Kidney tubule cell (primary cell): ENCODE measurements at places on chromosomes 13 and 19.

DNA sequence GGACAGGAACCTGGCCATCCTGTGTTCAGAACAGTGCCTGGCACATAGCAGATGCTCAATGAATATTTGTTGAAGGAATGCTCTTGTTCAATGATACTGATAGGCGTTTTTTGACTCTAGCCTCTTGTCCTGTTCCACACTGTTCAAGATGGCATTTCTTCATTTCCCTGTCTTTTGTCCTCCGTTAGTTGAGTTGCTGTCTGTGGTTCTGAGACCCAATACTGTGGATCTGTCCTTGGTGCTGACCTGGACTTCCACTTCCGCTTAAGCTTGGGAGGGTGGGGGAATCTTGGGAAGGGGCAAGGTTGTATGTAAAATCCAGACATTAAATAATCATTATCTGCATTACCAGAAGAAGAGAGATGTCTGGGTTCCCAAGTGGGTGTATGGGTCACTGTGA lies 8.3 kb upstream of the KCNN4 start:
- DNase-seq = peak; percentile 34

GRCh38 chr13:46039411-46040182 lies 12.9 kb downstream of the ZC3H13 start:
- DNase-seq = no peak

DNA sequence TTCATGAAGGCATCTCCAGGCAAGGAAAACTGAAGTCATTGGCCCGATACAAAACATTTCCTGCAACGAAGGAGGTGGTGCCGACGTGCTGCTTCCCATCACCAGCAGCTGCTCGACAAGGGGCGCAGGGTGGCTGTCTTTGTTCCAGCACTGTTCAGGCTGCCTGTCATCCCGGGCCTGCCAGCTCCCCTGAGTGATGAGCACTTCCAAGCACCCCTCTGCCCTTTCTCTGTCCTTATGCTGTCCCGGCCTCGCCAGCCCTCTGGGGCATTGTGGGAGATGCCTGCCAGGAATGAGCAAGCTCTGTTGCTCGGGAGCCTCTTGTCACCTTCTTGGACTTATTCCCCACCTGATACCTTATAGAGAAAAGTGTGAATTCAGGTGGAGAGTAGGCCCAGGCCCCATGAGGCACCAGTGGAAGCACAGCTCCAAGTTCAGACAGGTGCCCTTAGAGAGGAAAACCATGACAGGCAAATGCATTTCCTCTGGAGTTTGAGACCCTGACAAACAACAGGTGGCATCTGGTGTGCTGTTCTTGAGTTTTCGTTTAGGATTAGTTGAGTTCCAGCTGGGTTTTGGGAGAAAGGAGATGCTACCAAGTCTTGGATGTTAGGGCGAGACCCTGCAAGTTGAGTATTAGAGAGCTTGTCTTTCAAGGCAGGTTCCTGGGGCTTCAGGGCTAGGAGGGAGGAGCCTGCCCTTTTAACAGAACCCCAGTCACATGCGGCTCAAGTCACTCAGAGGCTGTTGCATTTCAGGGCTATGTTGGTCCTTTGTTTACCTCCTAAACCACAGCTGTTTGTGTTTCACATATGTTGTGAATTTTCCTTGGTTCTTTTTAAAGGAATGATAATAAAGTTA lies 21.4 kb downstream of the BBC3 start:
- DNase-seq = no peak

DNA sequence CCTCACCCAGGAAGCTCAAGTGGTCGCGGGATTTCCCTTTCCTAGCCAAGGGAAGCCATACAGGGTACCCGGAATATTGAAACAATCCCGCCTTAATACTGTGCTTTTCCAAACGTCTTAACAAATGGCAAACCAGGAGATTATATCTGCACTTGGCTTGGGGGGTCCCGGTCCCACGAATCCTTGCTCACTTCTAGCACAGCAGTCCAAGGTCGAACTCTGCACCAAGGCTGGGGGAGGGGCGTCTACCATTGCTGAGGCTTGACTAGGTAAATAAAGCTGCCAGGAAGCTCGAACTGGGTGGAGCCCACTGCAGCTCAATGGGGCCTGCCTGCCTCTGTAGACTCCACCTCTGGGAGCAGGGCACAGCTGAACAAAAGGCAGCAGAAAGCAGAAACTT lies 1644.8 kb downstream of the PCDH9 start:
- DNase-seq = no peak

- no peak for DNase-seq
Measured at GRCh38 chr19:40610396-40611064, 9.4 kb downstream of the LTBP4 start.

- DNase-seq = no peak
Measured at GRCh38 chr13:32173881-32174280, 141.3 kb downstream of the ZAR1L start.

DNA sequence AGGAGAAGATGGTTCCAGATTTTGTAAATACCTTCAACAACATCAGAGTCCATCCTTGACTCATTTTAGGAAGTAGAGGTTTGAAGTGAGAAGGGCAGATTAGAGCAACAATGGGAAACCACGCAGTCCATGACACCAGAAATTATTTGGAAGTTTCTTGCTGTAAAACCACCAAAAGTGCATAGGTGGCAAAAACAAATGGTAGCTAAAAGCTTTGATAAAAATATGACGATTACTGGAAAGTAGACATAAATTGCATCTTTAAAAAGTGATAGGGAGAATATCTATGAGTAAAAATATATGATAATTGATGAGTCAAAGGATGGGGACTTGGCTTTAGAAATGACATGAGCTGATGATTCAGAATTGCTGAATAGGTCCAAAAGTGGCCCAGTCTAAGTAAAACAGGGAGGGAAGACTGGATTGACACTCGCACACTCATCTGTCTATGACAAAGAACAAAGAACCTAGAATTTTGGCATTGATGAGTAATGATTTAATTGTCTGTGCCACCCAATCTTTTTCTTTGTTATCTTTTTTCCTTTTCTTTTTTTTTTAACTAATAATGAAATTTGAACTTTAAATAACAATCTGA lies 472.2 kb downstream of the MYO16 start:
- no peak for DNase-seq

- DNase-seq = no peak
Measured at GRCh38 chr19:3378352-3379150, 12.2 kb downstream of the NFIC start.

- peak; percentile 69 for DNase-seq
Measured at GRCh38 chr13:93867481-93867880, 612.0 kb downstream of the DCT start.

GRCh38 chr13:23325191-23325590 lies 108.3 kb downstream of the SACS start:
- no peak for DNase-seq

DNA sequence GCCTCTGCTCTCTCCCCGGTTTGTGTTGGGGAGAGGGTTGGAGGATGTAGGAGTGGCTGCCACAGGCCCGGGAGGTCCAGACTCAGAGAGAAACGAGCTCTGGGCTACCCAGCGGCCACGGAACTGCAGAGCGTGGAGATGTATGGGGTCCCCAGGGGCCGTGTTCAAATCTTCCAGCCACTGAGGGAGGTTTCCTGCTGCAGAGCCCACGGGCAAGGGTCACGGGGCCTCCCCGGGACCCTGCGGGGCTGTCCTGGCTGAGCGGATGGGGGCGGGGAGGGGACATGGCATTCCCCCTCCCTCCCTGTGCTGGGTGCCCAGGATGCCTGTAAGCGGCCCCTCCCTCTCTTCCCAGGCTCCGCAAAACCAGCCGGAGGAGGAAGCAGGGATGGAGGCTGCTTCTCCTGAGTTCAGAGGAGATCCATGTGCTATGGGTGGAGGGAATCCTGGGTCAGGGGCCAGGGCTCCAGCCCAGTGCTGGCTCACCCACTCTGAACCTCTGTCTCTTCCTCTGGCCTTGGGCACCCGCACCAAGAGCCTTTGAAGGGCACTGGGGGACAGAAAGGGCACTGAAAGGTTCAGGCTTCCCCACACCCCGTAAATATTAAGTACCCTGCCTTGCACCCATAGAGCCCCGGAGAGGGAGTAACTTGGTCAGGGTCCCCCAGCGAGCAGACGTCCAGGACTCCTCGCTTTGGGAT lies 22.6 kb downstream of the SMIM24 start:
- DNase-seq = no peak

DNA sequence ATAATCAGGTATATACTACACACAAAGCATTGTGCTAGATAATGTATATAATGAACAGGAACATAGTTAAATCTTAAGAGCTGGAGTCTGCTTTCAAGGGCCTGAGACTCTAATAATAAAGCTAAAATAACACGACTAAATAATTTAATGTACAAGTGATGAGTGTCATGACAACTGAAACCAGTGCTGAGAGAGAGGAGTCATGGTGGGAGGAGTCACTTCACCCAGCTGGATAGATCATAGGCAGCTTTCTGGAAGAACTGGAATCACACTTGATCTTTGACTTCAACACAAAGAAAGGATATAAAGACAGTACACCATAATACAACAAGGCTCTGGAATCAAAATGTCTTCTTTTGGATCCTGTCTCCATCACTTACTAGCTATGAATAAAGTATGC lies 7.1 kb downstream of the RBM26 start:
- DNase-seq = peak; percentile 54

- DNase-seq = no peak
Measured at GRCh38 chr13:102751886-102752285, 21.7 kb downstream of the TEX30 start.

- DNase-seq = no peak
Measured at GRCh38 chr19:55091126-55091910, 15.6 kb downstream of the EPS8L1 start.

DNA sequence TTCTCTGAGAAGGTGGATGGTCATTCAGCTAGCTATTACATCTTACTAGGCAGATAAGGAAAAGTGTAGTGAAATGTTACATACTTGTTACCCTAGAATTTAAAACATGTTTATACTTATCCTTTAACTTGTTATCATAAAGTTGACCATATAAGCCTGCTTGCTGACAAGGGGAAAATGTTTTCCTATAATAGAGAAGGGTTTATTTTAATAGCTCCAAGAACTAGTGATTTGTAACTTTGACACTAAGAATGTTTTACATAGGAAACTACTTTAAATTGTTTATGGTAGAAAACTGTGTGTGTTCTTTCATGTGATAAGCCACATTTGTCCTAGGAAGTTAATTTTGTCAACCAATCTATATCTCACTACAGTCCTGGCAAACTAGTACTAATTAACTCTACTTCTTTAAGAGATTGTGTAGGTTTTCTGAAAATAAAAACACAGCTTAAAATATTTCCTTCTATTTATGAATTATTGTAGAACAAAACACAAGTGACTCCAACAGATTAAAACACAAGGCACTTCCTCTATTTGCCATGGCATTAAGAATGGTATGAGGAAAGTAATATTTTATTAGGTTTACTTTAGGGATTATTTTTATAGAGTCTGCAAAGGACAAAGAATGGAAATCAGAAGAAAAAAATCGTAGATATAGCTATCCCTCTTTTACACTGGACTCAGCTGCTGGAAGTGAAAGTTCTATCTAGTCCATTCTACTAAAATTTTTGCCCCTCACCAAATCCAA lies 233.3 kb upstream of the NBEA start:
- no peak for DNase-seq

DNA sequence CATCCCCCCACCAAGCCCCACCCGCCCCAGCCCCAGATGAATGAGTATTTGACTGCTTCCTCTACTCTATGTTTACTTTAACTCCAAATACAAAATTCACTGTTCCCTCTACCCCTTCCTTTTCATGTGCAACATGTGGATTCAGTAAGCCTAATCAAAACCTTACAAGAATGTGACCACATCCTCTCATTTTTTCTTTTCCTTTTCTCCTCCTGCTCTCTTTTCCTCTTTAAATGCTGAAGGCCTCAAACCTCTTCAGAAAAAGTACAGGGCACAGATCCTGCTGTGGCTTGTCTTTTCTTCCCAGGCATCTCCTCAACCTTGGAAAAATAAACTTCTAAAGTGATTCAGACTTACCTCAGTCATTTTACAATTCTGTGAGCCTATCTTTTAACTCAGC lies 119.0 kb downstream of the MYCBP2 start:
- DNase-seq = peak; percentile 1

GRCh38 chr19:4183967-4184717 lies 1.7 kb downstream of the ANKRD24 start:
- no peak for DNase-seq

DNA sequence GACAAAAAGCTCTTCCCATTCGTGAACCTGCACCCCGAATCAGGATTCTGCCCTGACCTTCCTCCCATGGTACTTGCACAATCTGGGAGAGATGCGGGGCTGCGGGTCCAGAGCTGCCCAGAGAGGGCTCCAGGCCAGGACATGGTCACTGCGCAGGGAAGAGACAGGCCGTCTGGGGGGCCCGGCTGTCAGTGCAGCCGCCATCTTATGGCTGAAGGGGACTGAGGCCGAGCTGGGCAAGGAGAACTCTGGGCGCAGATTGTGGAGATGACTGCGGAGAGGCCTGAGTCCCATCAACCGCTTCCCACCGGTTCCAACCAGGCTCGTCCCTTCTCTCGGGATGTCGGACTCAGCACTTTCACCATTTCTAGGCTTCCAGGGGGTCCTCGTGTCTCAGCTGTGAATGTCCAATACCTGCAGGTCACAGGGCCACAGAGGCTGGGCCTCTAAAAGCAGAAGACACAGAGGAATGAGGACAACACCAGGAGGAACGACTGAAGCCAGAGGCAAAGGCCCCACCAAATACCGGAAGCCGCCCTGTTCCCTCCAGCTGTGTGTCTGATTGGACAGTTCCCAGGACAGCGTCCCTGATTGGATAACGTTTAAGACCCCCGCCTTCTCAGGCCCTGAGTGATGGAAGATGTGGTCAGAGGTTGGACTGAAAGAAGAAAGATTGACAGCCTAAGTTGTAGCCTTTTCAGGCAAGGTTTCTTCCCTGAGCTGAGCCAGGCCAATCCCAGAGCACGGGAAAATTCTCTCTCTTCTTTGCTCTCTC lies 117.1 kb upstream of the ZNF91 start:
- DNase-seq = no peak

- DNase-seq = no peak
Measured at GRCh38 chr13:52944697-52945096, 83.9 kb upstream of the OLFM4 start.

- no peak for DNase-seq
Measured at GRCh38 chr13:65868884-65869283, 1361.3 kb downstream of the PCDH9 start.

DNA sequence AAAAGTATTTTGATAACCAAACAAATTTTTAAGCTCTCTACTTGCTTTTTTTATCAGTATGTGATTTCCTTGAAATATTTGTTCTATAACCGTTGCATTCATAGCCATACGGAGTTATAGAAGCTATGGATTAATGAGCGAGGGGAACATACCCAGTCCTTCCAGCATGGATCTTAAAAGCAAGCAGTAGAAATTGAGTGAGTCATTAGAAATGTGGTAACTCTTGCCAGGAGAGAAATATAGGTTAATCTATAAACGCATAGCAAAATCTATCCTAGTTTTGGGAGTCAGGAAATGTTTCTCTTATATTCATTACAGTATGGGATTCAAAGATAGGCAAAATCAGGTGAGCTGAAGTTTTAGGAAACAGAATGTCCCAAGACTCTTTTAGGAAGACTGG lies 507.4 kb downstream of the DACH1 start:
- no peak for DNase-seq

GRCh38 chr19:11821474-11822109 lies 7.5 kb downstream of the ZNF440 start:
- DNase-seq = peak; percentile 78

GRCh38 chr19:5958074-5958850 lies 19.7 kb downstream of the RANBP3 start:
- no peak for DNase-seq

- DNase-seq = no peak
Measured at GRCh38 chr13:31377946-31378345, 178.2 kb downstream of the B3GLCT start.
